ENCODE measurements at places on chromosomes 7 and 10.

DNA sequence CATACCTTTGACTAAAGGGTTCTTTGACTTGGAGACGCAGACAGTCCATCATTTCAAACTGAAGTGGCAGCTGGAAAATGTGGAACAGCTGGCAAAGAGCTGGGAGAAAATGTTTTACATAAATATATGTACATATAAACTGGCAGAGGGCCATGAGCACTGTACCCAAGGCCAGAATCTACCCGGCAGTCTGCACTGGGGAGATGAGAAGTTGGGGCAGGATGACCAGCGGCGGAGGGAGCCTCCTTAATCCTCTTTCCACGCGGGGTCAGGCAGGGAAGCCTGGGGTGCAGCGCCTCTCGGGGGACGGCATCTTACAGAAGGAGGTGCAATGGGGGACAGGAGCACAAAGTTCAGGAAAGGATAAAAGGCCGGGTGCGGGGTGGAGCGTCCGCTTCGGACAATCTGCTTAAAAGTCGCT lies 1.3 kb downstream of the GLI3 start:
- peak; percentile 22 for DNase-seq

DNA sequence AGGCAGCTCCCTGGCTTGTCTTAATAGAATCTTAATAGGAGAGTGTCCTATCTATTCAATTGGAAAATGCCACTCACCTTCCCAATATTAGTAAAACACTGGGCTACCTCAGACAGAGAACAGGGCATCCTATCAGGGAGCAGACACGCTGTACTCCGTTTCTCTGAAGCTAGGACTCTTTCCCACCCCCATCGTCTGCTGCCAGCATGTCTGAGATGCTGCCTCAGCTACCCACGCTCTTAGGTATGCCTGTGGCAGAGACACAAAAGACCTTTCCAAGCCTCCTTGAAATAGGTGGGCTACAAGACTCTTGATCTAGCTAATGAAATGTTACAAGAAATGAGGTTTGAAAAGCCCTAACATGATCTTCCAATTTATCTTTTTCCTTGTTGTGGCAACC lies 2.5 kb upstream of the LRIT2 start:
- DNase-seq: no peak

DNA sequence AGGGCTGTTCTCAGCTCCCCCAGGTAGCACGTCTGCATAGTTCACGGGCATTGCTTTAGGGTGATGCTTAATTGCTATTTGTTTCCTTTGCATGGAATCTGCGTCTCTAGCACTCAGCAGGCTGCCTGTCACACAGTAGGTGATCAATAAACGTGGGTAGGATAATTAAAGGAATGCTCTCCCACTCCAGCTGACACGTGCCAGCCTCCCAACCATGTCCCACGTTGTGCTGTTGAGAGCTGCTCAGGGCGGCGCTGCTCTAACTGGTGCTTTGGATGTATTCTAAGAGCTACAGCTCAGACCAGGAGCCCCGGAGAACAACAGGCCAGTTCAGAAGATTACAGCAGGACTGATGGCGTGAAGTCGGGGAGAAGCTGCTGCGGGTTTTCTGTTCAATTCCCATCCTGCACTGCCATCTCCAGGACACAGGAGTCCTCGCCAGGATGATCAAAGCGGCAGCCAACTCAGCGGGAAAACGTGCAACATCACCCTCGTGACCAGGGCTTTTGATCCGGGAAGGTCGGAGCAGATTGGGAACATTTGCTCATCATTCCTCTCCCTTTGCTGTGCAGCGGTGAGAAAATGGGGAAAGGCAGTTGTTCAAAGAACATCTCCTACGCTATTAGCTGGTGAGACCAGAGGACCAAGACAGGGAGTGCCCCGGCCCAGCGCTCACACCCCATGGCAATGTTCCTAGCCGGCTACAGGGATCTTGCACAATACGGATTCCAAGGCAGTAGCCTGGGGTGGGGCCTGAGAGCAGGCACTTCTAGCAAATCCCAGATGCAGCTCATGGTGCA lies 50.5 kb upstream of the FOXK1 start:
- DNase-seq: peak; percentile 91

GRCh38 chr10:61606959-61607907 lies 55.5 kb upstream of the CABCOCO1 start:
- DNase-seq: peak; percentile 26

DNA sequence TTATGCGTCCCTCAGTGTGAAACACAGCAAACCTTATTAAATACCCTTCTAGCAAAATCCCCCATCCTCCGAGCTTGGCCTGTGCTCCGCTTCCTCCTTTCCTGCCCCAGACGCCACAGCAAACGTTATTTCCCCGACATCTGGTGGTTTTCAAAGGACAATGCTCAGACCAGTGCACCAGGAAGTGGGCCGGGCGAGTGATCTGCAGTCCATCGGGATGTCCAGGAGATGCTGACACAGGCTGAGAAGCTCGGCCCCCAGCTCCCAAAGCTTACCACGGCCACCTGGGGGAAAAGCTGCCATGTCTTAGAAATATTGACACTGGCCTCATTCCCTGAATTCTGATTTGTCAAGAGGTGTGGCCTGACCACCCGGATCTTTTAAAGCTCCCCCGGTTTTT lies 129.5 kb downstream of the PTPRN2 start:
- DNase-seq: no peak

DNA sequence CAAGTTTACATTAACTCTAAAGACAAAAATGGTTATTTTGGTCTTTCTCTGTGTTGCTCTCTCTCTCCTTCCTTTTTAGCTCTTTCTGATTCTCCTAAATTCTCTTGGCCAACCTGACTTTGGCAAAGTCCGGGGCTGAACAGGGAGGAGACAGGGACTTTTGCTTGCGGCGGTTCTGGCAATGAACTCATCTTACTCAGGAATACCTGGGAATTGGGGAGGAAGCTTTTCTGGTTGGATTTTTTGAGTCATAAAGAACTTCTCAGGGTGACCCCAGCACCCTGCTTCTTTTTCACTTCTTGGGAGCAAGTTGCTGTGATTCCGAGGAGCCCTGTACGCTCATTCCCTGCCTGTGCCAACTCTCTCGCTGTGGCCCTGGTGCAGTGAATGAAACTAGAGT lies 16.0 kb downstream of the GATA3 start:
- no peak for DNase-seq

GRCh38 chr7:27066148-27066547 lies 29.7 kb downstream of the HOXA1 start:
- peak; percentile 79 for DNase-seq

- DNase-seq: no peak
Measured at GRCh38 chr7:107017965-107018719, 26.4 kb upstream of the PRKAR2B start.

GRCh38 chr7:106110238-106110560 lies 1.9 kb downstream of the SYPL1 start:
- peak; percentile 21 for DNase-seq

- DNase-seq: peak; percentile 31
Measured at GRCh38 chr7:98240961-98241673, 10.9 kb downstream of the TECPR1 start.

- DNase-seq: peak; percentile 73
Measured at GRCh38 chr10:101052285-101052684, 9.5 kb upstream of the KAZALD1 start.

- DNase-seq: no peak
Measured at GRCh38 chr7:68249611-68250010, 1253.0 kb downstream of the TYW1 start.

DNA sequence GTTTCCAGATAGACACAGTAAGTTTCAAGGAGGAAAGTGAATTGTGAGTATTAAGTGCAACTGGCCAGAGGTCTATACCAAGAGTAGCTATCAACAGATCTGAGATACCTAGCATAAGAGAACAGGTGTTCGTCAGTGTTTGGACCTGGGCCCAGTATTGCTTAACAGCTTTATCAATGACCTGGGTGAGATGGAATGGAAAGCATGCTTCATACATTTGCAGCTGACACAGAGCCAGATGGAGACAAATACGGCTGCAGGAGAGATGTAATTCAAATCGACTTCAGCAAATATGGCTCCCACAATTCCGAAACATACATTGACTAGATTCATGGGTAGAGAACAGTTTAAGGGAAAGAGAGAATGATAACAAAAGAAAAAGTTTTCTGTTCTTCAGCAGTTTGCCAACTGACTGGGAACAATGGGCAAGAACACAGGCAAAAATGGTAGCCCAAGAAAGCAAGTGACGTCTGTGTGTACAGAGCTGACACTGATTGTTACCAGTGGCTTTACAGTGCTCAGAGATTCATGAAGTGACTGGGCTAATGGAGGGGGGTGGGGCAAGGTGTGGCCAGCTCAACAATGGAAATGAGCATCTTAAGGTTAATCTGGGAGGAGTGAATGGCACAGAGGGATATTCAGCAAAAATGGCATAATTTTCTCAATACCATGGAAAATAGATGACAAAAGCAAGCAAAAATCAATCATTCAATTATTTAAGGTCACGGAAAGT lies 28.0 kb upstream of the COBL start:
- no peak for DNase-seq

- no peak for DNase-seq
Measured at GRCh38 chr10:76282061-76283025, 850.9 kb downstream of the LRMDA start.

GRCh38 chr7:80183351-80183750 lies 48.7 kb downstream of the GNAI1 start:
- no peak for DNase-seq

DNA sequence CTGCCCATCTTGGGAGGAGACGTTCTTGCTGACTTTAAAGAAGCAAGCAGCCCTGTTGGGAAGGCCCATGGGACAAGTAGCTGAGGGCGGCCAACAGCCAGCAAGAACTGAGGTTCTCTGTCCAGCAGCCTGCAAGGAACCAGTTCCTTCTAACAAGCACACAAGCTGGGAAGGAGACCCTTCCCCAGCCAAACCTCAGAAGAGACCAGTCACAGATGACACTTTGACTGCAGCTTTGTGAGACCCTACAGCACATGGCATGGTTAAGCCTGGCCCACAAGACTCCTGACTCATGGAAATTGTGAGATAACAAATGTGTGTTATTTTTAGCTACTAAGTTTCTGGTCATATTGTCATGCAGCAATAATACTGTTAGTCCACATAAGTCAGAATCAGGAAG lies 99.9 kb downstream of the PRLHR start:
- DNase-seq: peak; percentile 55

GRCh38 chr7:90832726-90833125 lies 236.6 kb downstream of the CDK14 start:
- DNase-seq: no peak

DNA sequence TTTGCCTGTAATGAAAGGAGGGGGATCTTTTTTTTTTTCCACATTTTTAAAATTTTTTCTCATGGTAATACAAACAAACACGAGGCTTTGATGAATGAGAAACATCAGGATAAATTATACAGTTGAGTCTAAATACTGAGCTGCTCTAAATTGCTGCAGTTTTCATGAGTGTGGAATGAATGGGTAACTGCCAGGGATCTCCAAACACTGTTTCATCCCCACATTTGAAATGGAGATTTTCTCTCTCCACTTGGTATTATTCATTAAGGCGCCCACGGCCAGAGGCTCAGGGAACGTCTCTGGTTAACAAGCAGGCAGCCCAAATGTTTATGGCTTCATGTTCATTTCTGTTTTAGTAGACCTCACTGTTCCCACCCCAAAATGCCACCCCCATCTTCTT lies 717.1 kb downstream of the GRID1 start:
- no peak for DNase-seq

DNA sequence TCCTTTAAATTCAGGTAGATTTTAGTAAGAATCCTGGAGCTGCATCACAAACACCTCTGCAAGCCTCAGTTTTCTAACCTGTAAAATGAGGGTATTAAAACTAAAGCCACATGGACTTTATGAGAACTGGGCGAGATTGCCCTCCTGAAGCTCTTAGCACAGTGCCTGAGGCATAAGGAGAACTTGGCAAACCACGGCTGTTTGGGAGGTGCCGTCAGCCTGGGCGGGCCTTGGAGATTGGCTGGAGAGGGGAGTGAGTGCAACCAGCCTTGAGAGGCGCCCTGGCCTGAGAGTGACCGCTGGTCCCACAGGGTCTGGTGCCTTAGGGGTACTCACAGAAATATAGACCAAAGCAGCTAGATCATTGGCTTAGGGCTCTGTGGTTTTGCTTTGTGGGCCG lies 5.4 kb upstream of the TNS3 start:
- no peak for DNase-seq

DNA sequence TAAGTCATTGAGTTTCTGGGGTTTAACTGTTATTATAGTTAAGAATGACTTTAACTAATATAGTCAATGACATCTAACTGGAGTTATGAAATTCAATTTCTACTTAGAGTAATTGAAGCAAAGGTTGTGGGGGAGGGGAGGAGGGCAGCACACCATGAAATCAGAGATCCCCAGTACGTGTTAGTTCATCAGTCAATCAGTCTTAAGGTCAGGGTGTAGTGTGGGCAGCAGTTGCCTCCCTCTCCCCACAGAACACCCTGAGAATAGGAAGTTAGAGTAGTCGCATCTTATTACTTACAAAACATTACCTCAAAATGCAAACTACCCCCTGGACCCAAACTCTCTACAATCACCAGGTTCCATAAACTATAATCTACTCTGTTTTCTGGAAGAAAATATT lies 7.0 kb upstream of the HPS1 start:
- DNase-seq: no peak

GRCh38 chr7:2956526-2957368 lies 86.9 kb downstream of the CARD11 start:
- peak; percentile 32 for DNase-seq

DNA sequence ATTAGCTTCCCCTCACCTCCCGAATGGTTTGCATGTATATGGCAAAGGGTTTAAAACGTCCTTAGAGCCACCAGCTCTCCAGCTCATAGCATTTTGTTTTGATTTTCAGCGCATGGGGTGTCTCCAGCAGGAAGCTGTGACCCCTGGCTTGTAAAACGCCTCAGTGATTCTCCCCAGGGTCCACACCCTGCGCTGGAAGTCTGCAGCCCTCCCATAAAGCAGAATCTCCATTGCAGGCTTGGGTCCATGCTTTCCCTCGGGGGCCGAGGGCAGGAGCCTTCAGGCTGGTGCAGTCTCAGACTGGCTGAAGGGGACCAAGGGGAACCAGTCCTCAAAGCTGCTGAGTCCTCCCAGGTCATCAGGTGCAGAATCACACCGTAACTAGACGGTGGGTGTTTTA lies 109.7 kb downstream of the VIPR2 start:
- no peak for DNase-seq

DNA sequence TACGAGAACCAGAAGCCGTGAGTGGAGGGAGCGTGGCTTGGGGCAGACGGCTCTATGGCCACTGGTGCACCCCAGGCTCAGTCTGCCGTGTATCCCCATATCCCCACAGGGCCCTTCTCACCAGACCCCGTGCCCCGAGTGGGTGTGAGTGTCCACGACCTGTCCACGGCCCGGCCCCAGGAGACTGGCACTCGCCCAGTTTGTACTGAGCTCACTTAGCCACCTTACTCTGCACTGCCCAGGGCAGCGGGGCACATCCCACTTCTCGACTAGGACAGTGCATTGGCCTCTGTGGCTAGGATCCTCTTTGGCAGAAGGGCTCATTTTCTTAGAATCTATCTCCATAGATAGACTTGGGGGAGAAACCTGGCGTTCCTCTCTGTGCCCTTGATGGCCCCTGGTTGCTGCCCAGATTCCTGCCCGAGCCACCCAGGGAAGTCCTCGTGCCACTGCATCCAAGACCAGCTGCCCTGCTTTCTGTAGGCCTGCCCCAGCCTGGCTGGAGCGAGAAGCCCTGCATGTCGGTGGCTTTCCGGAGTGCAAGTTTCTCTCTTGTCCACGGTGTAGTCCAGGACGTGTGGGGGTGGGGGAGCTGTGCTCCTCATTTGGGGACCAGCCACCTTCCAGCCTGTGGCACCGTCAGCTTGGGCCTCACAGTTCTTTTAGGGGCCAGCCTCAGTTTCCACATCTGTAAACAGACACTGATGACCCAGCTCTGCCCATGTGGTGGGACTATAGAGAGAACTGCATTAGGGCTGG lies 11.9 kb downstream of the TMEM120A start:
- DNase-seq: no peak
